ENCODE measurements at places on chromosomes 5 and 9. TPM values are rescaled to one million over a fixed set of nuclear protein-coding genes. Genes with fewer than 3 reads are reported as not detected.
A peak's percentile ranks its signal among the peaks of the same experiment; 100 is the strongest.

DNA sequence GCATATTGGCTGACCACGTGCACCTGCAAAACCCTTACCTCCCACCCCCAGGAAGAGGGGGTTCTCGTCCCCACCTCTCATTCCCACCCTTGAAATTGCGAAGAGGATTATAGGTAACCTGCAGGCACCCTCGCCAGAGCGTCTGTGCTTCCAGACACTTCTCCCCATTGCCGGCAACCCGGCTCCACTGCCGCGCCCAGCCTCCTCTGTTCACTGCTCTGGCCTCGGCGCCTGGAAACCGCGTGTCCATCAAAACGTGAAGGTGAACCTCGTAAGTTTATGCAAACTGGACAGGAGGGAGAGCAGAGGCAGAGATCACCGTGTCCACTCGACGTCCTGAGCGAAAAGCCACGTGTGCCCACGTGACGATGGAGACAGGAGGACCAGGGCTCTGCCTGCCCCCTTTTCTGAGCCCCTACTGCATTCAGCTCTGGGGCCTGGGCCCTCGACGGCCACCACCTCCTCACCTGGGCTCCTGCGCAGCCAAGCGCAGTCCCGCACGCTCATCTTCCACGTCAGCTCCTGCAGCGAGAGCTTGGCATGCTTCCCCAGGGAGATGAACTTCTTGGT, 1.9 kb downstream of the TERT start:
- no peak for DNase-seq

DNA sequence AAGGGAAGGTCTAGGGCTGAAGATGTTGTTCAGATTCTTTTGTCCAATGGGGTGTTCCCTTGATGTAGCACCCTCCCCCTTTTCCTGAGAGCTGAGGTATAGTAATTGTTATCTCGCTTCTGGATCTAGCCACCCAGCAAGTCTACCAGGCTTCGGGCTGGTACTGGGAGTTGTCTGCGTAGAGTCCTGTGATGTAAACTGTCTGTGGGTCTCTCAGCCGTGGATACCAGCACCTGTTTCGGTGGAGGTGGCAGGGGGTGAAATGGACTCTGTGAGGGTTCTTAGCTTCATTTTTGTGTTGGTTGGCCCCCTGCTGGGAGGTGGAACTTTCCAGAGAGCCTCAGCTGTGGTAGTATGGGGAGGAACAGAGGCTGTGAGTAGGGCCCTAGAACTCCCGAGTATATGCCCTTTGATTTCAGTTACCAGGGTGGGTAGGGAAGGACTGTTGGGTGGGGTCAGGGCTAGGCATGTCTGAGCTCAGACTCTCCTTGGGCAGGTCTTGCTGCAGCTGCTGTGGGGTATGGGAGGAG, 25.2 kb upstream of the RIOK2 start:
- no peak for DNase-seq

GRCh38 chr5:21145376-21145775, 1157.4 kb upstream of the CDH18 start:
- no peak for DNase-seq

DNA sequence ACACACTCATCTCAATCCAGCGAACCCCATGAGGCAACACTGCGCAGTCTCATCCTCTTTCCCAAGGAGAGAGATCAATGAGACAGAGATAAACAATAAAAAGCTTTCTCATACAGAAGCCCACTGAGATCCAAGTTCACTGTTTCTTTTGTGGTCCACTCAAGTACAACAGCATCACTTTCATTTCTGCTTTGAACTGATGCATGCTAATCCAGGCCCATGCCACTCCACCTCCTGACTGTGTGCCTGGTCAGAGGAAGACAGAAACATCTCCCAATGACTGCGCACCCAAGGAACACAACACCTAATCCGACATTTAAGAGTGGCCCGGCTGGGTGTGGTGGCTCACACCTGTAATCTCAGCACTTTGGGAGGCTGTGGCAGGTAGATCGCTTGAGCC, 104.0 kb downstream of the SERINC5 start:
- DNase-seq: no peak

- DNase-seq: no peak
Observed at GRCh38 chr9:14197325-14197858, 116.5 kb downstream of the NFIB start.

- DNase-seq: no peak
Observed at GRCh38 chr9:74958587-74958986, 5.9 kb upstream of the C9orf40 start.

DNA sequence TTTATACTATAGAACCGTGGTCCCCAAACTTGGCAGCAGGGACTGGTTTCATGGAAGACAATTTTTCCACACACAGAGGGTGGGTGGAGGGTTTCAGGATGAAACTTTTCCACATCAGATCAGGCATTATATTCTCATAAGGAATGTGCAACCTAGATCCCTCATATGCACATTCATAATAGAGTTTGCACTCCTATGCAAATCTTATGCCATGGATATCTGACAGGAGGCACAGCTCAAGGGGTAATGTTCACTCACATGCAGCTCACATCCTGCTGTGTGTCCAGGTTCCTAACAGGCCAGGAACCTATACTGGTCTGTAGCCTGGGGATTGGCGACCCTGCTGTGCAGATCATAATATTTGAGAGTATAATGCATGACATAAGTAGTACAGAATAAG, 1802.2 kb upstream of the ACO1 start:
- DNase-seq: no peak

DNA sequence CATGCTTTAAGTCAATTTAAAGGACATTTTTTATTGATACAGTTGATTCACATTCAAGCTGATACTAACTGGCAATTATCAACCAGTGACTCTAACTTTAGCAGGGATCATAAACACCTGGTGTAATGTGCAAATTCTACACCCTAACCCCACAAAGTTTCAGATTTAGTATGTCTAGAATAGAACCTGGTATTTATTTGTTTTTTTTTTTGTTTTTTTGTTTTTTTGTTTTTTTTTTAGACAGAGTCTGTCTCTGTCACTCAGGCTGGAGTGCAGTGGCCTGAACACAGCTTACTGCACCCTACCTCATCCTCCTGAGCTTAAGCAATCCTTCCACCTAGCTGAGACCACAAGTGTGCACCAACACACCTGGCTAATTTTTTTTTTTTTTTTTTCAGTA, 311.2 kb upstream of the SEMA6A start:
- no peak for DNase-seq

GRCh38 chr9:108083796-108084352, 594.3 kb upstream of the KLF4 start:
- DNase-seq: no peak

- no peak for DNase-seq
Observed at GRCh38 chr5:429453-430188, 13.4 kb upstream of the EXOC3 start.

DNA sequence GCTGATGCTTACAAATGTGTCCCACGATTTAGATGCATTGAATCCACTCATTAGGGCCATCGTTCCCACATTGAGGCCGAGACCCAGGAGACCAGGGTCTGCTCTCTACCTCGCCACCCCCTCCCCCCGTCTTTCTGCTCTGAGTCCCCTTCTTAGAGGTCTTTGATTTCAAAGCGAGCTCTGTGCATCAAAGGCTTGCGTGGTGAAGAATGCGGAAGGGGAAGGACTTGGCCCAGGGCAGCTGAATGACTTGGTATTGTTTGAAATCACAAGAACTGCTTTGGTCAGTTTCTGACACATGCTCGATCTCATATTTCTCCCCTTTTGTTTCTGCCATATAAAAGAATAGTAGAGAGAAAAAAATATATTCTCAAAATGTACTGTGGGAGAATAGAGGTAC, 78.3 kb upstream of the IRX1 start:
- DNase-seq: peak; percentile 11

- DNase-seq: no peak
Observed at GRCh38 chr5:33275391-33275790, 165.4 kb upstream of the TARS1 start.

DNA sequence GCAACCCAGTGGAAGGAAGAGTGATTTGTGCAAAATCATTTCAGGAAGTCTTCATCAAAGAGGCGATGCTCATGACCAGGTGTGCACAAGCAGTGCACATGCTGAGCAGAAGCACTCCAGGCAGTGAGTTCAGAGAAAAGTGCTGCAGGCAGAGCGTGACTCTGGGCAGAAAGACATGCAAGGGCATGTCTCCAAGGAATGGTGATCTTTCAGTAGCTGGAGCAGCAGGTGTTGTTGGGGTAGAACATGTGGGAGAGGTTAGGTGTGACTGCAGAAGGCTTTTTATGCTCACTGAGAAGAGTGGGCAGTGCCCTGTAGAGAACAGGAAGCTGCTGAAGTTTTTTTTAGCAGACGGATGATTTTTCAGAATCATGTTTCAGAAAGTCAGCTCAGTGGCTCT, 545.4 kb upstream of the TLE4 start:
- peak; percentile 24 for DNase-seq

DNA sequence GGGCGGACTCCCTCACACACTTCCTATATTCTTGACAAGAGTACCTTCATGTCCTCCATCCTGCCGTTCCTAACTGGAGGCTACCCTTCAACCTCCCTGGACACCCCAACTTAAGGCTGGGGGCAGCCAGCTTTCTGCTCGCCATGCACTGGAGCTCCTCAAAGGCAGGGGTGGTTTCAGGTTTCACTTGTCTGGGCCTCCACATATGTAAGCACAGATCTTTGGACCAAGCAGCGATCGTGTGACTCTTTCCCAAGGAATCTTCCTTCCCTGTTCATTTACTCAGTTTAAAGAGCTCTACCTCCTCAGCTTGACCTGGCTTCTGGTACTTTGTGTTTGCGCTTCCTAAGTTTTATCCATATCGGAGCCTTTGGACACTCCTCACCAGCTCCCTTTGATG, 34.2 kb upstream of the TRPC7 start:
- DNase-seq: no peak

Gene EIF4EBP3
- polyA plus RNA-seq: 10.5 TPM

Gene ZBTB34
- 23.1 TPM for polyA plus RNA-seq

Gene SLC6A3
- 0.60 TPM for polyA plus RNA-seq

Gene GPR150
- polyA plus RNA-seq: 0.07 TPM

Gene PKD2L2
- polyA plus RNA-seq: 0.48 TPM

Data from left kidney (tissue), 8 donors.